ENCODE measurements at places on chromosomes 1 and 21.

DNA sequence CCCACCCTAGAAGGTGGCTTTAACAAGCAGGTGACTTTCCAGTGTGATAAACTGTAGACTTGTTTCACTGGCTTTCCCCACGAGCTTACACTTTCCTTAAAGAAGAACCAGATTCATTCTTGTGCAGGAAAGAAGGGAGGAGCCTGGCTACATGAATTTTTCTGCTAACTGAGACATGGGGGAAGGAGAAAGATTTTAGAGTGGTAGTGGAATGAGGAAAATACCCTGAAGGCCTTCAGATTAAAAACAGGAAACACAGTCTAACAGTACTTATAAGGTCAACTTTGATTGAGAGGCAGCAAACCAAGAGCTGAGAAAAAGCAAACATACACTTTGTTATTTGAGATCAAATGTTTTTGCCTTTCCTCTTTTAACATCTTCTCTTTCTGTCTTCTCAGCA lies 640.9 kb upstream of the PLXNA2 start:
- no peak for DNase-seq

DNA sequence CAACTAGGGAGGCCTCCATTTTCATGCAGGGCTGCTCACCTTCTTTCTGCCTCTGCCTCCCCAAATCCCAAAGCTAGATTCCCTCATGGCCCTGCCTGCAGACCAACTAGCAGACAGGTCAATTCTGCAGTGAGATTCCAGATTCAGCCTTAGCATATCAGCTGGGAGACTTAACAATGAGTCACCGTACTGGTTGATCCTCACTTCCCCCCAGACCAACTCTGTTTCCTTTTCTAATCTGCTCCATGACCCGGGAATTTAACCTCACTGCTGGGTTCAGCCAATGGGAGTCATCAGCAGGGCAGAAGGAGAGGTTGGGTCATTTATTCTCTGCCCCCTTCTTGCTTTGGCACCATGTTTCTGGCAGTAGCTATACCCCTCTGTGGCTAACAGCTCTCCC lies 140.6 kb upstream of the GRIK3 start:
- no peak for DNase-seq

DNA sequence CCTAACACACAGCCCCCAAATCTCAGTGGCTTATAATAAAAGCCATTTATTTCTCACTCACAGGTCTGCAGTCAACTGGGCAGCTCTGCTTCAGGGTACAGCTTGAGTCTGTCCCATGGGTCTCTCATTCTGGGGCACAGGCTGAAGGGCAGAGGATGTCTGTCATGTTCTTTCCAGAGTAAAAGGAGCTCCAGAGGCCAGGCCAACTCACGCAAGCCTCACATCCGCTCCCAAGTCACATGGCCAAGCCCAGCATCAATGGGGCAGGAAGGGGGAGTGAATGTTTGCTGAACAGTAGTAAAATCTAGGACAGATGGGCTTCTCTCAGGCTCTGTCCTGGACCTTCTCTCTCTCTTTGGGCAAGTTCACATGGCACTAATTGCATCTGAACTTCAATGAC lies 7.1 kb upstream of the SSBP3 start:
- no peak for DNase-seq

GRCh38 chr1:220990427-220991339 lies 111.4 kb downstream of the HLX start:
- DNase-seq, result no peak

- no peak for DNase-seq
Observed at GRCh38 chr1:47705517-47706130, 267.8 kb downstream of the FOXD2 start.

DNA sequence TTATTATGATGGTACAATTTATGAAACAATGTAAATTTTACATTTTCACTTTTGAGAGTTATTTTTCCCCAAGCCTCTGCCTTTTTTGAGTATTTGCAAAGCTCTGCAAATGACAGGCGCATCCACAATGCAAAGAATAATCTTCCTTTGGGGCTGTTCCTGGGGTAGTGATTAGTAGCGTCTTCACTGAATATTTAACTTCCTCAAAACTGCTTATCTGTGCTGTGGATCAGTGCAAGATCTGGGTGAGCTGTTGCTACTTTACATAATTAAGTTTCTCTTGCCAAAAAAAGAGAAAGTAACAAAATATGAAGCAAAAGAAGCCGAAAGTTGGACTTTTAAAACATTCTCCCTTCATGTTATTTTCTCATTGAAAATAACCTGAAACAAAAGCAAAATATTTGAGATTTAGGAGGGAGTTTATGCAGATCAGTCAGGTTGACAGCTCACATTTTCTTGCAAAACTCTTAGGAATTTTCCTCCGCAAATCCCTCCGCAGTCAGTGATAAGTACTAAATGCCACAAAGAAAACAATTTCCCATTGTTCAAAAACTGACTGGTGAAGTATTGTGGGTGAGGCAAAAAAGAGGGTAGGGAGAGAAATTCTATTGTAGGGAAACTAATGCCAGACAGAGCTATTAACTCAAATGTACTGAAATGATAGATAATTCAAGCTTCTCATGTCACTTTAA lies 276.4 kb upstream of the B3GALT2 start:
- DNase-seq, result no peak

- DNase-seq, result no peak
Observed at GRCh38 chr1:35894183-35894582, 11.2 kb downstream of the AGO1 start.

DNA sequence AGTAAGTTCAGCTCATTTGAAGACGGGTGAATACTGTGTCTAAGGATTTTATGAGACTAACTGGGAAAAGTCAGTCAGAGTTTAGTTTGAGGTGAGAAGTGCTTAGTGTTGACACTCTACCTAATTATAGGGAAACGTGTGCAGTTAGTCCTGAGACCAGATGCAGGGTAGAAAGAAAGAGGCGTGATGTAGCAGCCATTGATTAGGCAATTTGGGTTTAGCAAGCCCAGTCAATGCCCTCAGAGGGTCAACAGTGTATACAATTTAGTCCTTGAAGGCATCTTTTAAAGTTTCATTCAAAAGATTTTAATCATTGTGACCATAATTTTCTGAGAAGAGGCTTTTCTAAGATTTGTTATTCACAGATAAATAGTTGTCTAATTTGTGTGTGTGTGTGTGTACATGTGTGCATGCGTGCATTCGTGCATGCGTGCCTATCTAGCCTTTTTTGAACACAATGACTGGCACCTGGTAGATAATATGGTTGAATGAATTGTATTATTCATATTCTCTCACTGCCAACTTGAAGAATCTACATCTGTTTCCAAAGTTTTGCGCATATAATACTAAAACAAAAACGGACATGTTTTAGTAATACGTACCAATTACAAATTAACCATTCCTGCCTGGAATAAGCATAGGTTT lies 332.9 kb downstream of the SRGAP2C start:
- no peak for DNase-seq

- DNase-seq, result peak; percentile 37
Observed at GRCh38 chr21:35840197-35840799, 220.0 kb downstream of the SETD4 start.

- DNase-seq, result no peak
Observed at GRCh38 chr1:1230656-1231399, 973 bp downstream of the SDF4 start.

DNA sequence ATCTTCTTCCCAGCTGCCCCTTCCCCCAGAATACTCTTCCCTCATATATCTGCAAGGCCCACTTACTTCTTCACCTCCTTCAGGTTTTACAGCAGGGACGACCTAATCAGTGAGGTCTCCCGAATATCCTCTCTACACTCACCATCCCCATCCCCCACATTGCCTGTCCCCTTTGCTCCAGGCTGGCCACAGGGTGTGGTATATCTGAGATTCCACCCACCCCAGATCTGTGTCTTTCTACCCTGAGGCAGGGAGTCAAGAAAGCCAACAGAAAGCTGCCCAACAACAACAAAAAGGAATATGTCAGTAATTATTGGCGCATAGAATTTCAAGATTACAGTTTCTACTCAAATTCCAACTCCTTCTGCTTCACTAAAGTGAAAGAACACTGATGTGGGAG lies 30.0 kb upstream of the OPRD1 start:
- DNase-seq, result no peak

GRCh38 chr1:92480813-92481598 lies 5.7 kb downstream of the GFI1 start:
- no peak for DNase-seq

DNA sequence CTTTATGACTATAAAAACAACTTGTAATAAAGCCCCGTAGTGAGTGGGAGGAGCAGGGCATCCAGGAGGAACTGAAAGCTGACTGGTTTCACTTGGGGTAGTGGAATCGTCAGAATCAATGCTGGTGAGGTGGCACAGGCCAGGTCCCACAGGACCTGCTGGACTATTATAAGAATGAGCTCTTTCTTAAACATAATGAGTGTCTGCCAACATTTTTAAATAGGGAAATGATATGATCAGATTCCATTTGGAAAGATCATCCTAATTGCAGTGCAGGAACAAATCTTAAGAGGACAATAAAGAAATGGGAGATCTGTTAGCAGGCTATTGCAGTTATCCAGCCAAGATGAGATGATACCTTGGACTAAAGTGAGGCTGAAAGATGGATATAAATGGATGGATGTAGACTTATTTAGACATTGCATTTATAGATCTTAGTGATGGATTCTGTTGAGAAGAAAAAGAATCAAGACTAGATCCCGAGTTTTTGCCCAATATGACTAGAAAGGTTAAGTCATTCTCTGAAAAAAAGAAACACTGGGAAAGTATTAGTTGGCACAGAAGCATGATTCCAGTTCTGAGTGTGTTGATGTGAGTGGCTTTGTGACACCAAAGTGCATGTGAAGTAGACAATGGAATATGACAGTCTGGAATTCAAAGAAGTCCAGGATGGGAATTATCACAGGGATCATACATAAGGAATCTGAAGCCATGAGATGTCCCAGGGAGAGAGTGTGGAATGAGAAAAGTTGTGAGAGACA lies 153.3 kb upstream of the SGIP1 start:
- no peak for DNase-seq

GRCh38 chr1:34785231-34785874 lies 4.3 kb downstream of the GJB3 start:
- DNase-seq, result no peak

GRCh38 chr21:46605767-46606426 lies 1.0 kb upstream of the S100B start:
- no peak for DNase-seq

DNA sequence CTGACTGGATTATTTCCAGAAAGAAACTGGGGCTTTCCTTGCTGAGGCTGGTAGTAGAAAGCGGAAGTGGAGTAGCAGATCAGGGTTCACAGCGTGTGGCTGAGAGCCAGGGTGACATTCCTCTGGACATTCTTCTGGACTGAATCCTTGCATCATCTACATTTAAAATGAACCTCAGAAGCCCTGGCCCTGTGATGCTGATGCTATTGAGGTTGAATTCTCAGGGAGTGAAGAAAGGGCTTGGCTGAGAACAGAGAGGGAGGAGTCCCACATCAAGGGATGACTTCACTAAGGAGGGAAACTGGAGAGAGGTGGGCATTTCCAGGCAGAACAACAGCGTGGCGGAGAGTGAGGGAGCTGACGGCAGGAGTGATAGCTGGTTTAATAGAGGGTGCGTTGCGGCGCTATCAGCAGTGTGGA lies 102.3 kb upstream of the LMO4 start:
- DNase-seq, result no peak

GRCh38 chr1:210857705-210858104 lies 276.2 kb downstream of the KCNH1 start:
- no peak for DNase-seq

DNA sequence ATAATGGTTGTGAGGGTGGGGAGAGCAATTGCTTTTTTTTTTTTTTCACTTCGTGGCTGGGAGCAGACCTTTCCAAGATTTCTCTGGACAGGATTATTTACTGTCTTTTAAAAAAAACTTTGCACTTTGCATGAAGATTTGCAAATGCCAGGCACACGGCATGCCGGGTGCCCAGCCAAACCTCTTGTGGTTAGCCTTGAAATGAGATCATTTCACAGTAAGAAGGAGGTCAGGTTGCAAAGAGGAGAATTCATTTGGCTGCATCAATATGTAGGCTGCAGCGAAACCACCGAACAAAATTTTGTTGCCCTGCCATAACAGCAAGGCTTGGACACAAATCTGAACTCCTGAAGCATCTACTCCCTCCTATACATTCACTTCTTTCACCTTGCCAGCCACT lies 36.5 kb upstream of the KCND3 start:
- DNase-seq, result no peak

- no peak for DNase-seq
Observed at GRCh38 chr1:170668209-170669106, 4.5 kb downstream of the PRRX1 start.

- no peak for DNase-seq
Observed at GRCh38 chr21:46247699-46248421, 19.3 kb upstream of the LSS start.

DNA sequence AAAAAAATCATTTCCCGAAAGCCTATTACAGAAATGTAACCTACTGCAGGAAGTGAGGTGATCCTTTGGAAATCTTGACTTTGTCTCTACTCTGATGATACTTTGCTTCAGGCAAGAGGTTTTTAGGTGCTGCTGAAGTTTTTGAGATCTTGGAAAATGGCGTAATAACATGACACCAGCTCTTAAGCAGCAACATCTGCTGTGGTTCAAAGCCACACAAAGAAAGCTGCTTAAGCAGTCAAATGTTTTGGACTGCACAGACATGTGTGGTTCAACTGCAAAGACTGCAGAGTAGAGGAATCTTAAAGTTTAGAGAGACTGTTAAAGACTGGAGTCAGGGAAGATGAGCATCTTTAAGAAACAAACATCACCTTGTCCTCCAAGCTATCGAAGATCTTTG lies 139.0 kb downstream of the RASAL2 start:
- DNase-seq, result no peak

GRCh38 chr1:52697795-52698674 lies at the start of gene COA7:
COA7 (minus strand) TSS chr1:52698347; CDS start chr1:52698326, 21 bp downstream.
- peak; percentile 60 for DNase-seq

GRCh38 chr21:35208810-35209517 lies 159.9 kb upstream of the RUNX1 start:
- DNase-seq, result no peak

GRCh38 chr1:62045574-62045973 lies 149.1 kb upstream of the L1TD1 start:
- DNase-seq, result no peak

- DNase-seq, result no peak
Observed at GRCh38 chr1:2148691-2149090, 45.9 kb downstream of the FAAP20 start.

DNA sequence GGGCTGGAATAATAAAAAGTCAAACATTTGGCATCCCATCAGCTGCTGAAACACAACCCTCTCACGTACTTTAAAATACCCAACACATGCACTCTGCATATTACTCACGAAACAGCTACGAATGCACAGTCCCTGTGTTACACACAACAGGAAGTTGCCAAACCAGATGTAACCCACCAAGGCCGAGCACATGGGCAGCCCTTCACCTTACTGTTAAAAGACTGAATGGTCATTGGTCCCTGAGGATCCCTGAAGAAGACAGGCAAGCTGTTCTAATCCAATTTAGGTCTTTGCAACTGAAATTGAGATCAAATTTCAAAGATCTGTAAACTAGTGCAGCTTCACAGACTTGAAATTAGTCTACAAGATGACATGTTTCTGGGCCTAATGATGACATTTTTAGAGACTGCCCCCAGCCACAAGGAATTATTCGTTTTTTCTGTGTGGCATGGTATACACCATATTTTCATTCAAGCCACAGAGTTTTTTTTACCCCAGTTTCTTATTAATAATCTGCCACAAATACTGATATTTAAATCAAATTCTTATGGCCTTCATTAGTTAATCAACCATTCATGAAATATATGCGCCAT lies 25.6 kb upstream of the IER5 start:
- no peak for DNase-seq
